HT-29 (cell line): ENCODE measurements at places on chromosomes 3 and 15. TPM values are rescaled to one million over a fixed set of nuclear protein-coding genes. Genes with fewer than 3 reads are reported as not detected.

- no peak for DNase-seq
These were observed 1212.3 kb upstream of the GBE1 start for GRCh38 chr3:82973791-82974190.

Gene ZNF197
- total RNA-seq, result 2.2 and 3.7 TPM in 2 replicates

GRCh38 chr3:159823780-159824179, 164.9 kb upstream of the IL12A start:
- no peak for DNase-seq

GRCh38 chr15:35507932-35508638, 37.9 kb downstream of the DPH6 start:
- DNase-seq, result no peak

GRCh38 chr15:44598892-44599291, 61.9 kb downstream of the EIF3J start:
- DNase-seq, result no peak

Gene FAM107A
- 0.10 TPM in 1 of 2 replicates, not detected in the other for total RNA-seq

DNA sequence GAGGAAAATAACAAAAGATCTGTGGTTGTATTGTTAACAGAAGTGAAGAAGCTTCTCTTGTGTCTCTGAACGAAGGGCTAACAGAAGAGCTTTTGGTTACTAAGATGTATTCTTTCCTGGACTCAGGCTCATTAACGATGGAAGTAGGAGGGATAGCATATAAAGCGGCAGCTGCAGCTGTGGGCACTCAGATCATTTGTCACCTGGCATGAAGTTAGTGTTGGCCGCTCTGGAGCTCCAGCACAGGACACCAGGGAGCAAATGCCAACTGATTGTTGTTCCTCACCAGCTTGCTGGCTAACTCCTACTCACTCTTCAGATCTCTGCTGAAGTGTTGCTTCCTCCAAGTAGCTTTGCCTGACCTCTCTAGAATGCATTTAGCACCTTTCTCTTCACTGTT, 15.5 kb upstream of the SLITRK3 start:
- no peak for DNase-seq

GRCh38 chr15:89099968-89100367, 11.7 kb downstream of the ABHD2 start:
- no peak for DNase-seq

Gene ITIH3
- not detected in 2 replicates for total RNA-seq

- no peak for DNase-seq
These were observed 178.2 kb upstream of the CGNL1 start for GRCh38 chr15:57198131-57198530.

- DNase-seq, result no peak
These were observed 3.9 kb downstream of the MKRN3 start for GRCh38 chr15:23569151-23569925.

DNA sequence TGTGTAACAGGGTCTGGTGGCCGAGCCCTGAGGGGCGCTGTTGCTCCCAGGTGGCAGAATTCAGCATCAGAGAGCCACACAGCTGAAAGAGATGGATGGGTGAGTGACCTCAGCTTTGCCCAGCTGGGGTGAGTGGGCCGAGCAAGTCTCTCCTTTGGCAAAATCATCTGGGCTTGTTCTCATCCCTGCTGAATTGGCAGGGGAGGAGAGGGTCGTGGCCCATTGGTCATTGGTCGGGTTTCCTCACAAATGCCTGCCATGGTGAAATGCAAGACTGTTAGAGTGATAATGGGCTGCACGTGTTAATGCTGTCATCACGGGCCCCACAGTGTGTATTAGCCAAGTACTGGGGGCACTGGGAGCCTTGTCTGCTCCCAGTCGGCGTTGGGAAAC, 15.9 kb downstream of the ABHD2 start:
- DNase-seq, result no peak
